ENCODE measurements at places on chromosomes 6 and 20.

DNA sequence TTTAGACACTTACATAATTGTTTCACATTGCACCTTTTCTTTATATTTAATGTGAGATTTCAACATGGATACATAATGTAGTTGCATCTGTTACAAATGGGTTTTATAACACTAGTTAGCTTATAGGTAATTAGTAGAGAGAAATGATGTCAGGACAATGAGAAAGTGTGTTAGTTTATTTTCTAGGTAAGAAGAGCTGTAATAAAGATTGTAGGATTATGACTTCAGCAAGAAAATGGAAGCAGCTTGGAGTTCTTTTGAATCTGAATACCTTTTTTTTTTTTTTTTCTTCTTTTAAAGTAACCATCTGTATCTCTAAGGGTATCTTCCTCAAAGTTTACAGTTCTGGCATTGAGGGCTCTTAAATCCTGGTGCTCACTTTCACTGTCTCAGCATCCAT is 35.3 kb downstream of the CD2AP start:
- no peak for DNase-seq

DNA sequence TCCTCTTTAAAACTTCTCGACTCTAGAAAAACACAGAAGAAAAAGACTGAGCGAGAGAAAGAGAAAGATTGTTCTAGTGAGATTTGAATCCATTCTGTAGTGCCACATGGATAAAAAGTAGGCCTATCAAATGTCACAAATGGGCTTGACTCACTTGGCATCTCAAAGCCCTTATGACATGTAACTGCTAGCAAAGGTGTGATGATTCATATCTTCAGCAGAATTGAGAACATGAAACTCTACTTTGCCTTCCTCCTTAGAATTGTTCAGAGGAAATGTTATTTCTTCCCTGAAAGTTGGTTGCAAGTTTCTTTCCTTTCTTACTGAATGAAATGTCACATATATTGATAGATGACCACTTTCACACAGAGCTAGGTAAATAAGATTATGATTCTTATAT is 40.4 kb upstream of the DUSP22 start:
- DNase-seq, result no peak

- DNase-seq, result no peak
Observed at GRCh38 chr20:24481173-24481572, 11.7 kb downstream of the SYNDIG1 start.

DNA sequence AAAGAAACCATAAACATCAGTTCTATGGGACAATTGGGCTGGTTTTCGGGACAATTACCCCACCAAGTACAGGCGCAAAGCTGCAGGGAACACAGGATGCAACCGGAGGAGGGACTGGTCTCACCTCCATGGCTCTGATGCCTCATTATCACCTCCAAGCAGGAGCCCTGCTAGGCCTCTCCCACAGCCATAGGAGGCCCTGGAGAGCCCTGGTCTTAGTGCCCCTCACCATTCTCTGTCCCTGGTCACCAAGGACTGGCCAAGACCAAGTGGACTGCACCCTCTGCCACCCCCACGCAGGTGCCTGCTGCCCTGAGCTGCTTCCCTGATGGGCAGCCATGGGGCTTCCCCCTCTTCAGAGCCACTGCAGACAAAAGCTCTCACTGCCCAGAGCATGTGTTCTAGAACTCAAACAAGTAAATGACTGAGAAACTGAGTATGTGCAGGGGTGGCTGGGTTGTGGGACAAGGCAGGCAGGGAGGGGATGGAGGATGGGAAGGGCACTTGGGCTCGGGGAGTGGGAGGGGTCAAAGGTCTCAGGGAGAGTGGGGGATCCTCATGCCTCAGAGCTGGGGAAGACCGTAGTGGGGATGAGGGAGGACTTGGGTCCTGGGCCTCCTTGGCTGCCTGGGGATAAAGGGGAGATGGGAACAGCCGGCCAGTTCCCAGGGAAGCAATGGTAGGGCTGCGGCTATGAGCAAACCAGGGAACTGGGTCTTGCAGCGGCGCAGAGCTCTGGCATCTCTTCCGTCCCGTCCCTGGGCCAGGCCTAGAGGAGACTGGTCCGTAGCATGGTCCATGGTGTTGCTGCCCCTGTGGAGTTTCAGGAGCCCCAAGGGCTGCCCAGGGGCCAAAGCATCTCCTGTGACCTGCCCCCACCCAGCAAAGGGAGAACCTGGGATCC is 435.1 kb downstream of the PREX1 start:
- DNase-seq, result no peak

GRCh38 chr6:161346717-161347116 is 72.9 kb upstream of the AGPAT4 start:
- no peak for DNase-seq

- no peak for DNase-seq
Observed at GRCh38 chr6:23244300-23244699, 674.9 kb downstream of the HDGFL1 start.

- no peak for DNase-seq
Observed at GRCh38 chr6:154932515-154933027, 62.5 kb upstream of the TIAM2 start.

DNA sequence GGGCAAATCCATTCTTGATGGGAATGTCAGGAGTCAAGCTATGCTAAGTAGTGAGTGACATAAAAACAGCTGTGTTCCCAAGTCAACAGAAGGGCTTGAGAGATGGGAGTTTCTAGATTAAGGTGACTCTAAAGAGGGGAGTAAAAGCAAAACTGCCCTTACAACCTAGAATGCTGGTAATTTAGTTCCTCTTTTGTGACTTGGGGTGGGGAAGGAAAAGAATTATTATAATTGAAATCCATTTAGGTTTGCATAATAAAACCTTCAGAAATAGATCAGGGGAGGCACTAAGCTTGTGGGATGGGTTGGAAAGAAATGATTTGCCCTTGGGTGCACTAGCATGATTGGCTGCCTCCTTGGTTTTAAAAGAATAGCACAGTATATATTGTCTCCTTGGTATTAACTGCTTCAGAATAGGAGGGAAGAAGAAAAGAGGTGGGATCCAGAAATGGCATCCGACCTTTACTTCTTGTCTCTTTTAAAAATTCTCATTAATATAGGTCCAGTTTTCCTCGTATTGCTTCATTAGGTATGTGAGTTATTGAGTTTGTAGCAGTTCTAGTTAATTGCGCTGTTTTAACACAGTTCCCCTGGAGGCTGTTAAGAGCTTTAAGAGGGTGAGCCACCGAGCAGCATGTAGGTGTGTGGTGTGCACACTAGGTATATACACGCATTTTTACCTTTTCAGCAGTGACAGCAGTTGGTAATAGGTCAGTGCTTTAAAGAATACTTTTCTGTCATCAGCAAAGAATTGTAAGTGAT is 95.3 kb upstream of the VSTM2L start:
- DNase-seq, result no peak

GRCh38 chr20:57638173-57638894 is 18.1 kb upstream of the ZBP1 start:
- no peak for DNase-seq

DNA sequence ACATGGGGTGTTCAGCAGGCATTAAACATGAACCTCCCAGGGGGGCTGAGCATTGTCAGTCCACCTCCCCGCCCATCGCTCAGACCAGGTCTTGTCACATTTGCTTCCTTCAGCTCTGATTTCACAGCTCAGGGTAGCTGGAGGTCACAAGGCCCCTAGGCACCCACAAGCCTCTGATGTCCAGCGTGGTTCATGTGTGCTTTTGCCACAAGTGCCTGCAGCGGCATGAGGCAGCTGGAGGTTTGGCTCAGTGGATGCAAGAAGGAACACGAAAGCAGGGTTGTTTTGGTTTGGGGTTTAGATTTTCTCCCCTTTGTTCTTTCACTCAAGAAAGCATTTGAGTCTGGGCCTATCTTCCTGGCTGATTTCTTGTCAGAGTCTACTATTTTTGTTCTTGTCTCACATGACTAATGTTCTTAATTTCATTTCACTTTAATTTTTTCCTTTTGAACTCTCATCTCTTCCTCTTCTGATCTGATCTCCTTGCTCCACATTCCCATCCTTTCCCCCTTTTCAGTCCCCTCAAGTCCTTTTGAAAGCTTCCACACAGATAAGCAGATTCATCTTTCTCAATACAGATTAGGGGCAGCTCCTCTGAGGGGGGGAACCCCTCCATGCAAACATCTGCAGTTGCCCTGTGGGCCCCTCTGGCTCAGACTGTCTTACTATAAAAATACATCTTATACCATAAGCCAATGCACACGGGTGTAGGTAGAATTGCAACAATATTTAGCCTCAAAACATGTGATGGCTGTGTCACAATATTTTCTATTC is 68.1 kb upstream of the CEP85L start:
- no peak for DNase-seq

DNA sequence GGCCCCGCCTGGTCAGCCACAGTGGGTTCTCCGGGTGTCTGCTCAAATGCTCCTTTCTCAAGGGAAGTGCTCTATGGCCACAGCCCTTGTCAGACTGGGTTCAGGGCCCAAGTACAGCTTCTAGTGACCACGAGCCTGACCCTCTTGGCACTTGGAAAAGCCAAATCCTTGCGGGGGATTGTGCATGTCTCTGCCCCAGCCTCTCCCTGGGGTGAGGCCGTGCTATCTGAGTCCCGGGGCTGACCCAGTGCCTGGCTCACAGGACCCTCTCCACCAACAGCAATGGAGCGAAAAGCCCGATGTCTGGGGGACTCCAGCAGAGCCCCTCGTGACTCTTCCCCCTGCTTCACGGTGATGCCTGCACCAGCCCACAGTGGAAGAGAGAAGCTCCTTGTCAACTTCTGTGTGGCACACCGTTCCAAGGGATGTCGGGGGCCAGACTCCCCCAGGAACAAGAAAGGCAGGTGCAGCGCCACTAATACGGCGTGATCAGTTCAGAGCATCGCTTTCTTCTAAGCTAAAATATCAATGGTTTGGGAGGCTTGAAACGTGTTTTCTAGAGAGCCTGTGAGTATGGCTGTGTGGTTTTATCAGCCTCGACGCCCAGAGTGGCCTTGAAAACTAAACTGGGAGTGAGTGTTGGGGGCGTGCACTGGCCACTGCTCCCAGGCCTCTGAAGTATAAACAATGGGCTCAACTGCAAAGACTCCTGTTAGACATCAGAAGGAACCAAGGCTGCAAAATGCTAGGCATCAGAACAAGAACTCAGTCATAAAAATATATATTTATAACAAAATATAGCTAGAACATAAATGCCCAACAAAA is 51.9 kb downstream of the DLL1 start:
- DNase-seq, result no peak
